Frontal cortex (tissue), 4 donors: ENCODE measurements at places on chromosomes 6 and 20. TPM values are rescaled to one million over a fixed set of nuclear protein-coding genes. Genes with fewer than 3 reads are reported as not detected.

The NOTCH4 gene
- total RNA-seq, result 5.3 TPM

The RIMS1 gene
- 466 TPM for total RNA-seq

The SLC29A1 gene
- 3.7 TPM for total RNA-seq

GRCh38 chr6:152096863-152097496 is 289.5 kb downstream of the ESR1 start:
- DNase-seq, result no peak

GRCh38 chr6:137362878-137363804 is 131.1 kb downstream of the OLIG3 start:
- DNase-seq, result no peak

DNA sequence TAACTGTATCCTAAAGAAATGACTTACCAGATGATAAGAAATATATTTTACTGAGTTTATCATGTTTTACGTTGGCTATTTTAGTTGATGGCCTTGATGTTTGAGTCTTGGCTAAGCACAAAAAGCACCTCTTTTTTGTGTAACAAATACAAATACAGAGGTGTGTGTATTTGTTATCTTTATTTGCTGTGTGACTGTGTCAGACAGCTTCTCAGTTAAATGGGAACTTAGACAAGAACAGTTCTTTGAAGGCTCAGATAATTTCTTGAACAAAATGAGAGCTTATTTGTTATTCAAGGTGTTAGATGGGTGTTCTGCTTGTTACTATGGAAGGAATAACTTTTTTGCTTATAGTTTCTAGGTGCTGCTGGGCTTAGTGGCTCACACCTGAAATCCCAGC is 95.4 kb downstream of the RPS12 start:
- DNase-seq, result no peak

- DNase-seq, result no peak
Observed at GRCh38 chr6:3228771-3229565, 1.5 kb upstream of the TUBB2B start.

GRCh38 chr6:164690241-164690640 is 619.2 kb downstream of the C6orf118 start:
- DNase-seq, result no peak

GRCh38 chr20:61764471-61765025 is 301.1 kb downstream of the TAF4 start:
- DNase-seq, result no peak

DNA sequence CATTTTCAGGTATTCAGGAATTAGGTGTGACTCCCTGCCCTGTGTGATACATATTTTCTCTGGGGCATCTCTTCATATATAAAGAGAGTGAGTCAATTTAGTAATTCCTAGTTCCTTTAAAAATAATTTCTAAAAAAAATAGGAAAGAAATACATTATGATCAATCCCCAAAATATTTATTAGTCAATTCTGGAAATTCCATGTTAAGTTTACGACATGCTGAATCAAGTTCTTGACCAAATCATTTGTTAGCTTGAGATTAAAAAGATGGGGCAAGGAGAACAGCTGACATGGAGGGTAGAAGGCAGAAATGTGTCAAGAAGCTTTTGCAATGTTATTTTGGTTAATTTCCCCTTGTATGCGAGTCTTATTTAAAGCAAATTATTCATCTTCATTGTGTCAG is 22.7 kb upstream of the PRDM1 start:
- DNase-seq, result no peak

The PSORS1C1 gene
- not detected for total RNA-seq

The TPD52L2 gene
- 22.4 TPM for total RNA-seq

GRCh38 chr6:160088069-160088783 is 33.4 kb upstream of the SLC22A1 start:
- peak; percentile 59 for DNase-seq

DNA sequence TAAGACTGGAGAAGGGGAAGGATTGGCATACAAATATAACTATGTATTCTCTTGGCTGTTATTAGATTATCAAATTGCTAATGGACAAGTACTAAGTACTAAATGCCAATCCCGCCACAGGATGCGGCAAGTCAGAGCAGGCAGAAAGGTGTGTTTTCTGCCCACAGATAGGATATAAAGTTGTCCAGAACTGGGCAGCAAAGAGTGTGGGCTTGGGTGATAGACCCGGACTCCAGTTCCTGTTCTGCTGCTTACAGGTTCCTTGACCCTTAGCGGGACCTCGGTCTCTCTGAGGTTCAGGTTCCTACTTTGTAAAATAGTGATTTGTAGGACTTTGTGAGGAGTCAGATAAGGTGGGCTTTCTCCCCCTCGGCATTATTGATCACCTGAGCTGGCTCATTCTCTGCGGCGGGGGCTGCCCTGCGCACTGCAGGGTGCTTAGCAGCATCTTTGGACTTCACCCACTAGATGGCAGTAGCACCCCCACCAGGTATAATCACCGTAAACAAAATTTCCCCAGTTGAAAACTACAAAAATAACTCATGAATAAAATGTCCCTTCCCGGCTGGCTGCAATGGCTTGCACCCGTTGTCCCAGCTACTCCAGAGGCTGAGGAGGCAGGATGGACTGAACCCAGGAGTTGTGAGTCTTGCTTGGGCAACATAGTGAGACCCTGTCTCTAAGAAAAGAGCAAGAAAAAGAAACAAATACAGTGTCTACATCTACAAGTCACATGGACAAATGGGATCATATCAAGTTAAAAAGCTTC is 193.1 kb downstream of the DOK5 start:
- DNase-seq, result no peak

DNA sequence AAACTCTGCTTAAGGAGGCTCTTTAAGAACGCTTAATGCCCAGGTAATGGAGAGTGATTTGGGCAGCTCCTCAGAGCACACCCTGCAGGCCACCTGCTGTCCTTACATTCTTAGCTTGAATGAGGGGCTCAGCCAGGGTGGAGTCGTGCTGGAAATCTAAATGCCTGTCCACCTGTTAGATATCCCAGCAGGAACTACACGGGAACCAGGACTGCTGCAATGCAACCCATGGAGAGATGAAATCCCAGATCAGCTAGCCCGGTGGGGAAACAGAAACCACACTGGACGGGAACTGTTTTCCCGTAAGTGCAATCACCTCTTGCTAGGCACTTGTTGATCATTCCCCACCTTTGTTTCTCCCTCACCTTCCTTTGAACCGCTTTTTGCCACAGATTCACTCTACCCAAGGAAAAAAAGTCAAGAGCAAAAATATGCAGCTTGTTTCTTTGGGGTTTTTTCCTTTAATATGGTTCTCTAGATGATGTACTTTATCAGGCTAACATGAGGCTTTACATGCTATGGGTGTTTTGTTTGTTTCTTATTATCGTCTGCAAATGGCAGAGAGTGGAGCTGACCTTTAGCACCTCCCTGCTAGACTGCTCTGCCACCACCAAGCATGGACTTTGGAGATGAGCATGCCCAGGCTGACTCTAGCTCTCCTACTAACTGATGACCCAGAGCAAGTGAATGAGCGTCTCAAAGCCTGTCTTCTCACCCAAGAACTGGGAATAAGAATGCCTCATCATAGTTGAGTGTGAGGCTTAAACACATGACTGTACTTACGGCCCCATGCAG is 125.9 kb upstream of the TNFAIP3 start:
- no peak for DNase-seq

DNA sequence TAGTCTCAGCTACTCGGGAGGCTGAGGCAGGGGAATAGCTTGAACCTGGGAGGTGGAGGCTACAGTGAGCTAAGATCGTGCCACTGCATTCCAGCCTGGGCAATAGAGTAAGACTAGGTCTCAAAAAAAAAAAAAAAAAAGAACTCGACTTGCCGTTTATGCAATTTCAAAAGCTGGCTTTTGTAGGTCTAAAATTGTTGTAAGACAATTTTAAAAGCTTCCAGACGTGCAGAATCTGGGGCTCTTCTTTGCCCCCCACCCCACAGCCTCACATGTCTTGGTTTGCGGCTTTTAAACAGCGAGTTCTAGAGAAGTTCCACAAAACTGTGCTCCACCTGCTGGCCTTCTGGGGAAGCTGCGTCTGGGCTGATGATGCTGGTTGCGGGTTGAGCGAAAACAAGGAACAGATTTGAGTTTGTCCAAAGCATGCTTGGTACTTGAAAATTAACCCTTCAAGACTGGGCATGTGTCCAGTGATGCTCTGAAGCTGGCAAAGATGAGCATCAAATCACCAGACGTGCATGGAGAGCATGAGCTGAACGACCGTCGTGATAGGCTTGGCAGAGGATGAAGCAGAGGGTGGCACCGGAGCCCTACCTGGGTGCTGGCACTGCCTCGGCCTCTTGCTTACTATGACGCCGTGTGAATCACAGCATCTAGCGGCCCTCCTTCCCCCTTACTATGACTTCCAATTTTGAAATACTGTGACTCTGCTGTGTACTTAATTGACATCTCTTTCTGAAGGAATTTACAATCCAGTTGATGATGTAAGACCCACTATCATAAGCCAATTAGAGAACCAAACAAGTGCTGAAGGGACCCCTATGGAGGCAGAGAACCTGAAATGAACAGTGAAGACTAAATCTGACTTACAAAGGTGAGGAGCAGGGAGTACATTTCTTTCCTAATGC is 171.4 kb downstream of the GMPR start:
- no peak for DNase-seq

The RRBP1 gene
- 6.1 TPM for total RNA-seq

The ITPR3 gene
- 1.2 TPM for total RNA-seq

The ADRM1 gene
- 41.2 TPM for total RNA-seq

DNA sequence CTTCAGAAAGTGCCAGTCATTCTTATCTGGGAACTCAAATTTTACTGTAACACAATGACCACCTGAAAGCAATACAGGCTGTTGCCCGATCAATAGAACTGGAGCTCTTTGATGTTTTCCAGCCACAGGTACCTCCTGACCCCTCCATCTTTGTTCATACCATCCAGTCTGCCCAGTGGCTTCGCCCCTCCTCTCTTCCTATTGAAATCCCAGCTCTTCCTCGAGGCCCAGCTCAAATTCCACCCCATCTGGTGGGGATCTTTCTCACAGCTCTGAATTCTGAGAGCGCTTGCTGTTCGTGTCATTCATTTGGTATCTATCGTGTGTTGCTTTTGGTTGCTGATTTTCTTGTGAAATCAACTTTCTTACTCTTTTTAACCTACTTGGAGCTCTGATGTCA is 87.9 kb upstream of the CNKSR3 start:
- no peak for DNase-seq

GRCh38 chr6:126180585-126180984 is 159.3 kb upstream of the CENPW start:
- DNase-seq, result no peak

The NANP gene
- 6.5 TPM for total RNA-seq

The DDX43 gene
- total RNA-seq, result 0.41 TPM

DNA sequence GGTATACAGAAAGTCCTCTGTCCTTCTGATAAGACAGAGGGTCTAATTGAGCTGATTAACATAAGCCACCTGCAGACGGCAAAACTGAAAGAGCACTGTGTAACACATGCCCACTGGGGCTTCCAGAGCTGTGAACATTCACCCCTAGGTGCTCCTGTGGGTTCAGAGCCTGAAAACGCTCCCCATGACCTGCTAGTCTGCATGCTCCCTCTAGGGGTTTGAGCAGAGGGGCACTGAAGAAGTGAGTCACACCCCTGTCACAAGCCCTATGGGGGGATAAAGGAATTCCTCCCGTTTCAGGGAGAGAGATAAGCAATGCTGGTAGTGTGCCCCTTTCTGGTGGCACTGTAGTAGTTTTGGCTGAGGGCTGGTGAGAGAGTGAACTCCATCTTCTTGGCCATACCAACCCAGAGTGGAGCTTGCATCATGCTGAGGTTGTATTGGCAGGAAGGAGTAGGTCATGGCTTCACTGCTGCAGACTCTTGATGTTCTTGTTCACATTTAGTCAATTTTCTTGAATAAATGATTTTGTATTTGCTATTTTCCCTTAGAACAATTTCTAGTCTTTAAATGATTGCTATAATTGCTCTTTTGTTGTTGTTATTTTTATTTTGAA is 637.5 kb upstream of the MAN1A1 start:
- DNase-seq, result no peak

- no peak for DNase-seq
Observed at GRCh38 chr6:3721810-3722621, 29.5 kb downstream of the PXDC1 start.

The ACTL10 gene
- total RNA-seq, result 0.82 TPM

GRCh38 chr6:34062156-34062555 is 83.7 kb downstream of the GRM4 start:
- DNase-seq, result no peak

The CNR1 gene
- total RNA-seq, result 342 TPM

The KIAA1755 gene
- 1.2 TPM for total RNA-seq

- peak; percentile 43 for DNase-seq
Observed at GRCh38 chr6:160992061-160992979, 751 bp downstream of the MAP3K4 start.

The DBNDD2 gene
- total RNA-seq, result 2.9 TPM

- DNase-seq, result peak; percentile 75
Observed at GRCh38 chr6:26043384-26044139, 43.7 kb upstream of the HFE start.

- no peak for DNase-seq
Observed at GRCh38 chr20:44448753-44449546, 26.7 kb upstream of the TTPAL start.

- no peak for DNase-seq
Observed at GRCh38 chr6:33958526-33959328, 154.9 kb upstream of the MLN start.

DNA sequence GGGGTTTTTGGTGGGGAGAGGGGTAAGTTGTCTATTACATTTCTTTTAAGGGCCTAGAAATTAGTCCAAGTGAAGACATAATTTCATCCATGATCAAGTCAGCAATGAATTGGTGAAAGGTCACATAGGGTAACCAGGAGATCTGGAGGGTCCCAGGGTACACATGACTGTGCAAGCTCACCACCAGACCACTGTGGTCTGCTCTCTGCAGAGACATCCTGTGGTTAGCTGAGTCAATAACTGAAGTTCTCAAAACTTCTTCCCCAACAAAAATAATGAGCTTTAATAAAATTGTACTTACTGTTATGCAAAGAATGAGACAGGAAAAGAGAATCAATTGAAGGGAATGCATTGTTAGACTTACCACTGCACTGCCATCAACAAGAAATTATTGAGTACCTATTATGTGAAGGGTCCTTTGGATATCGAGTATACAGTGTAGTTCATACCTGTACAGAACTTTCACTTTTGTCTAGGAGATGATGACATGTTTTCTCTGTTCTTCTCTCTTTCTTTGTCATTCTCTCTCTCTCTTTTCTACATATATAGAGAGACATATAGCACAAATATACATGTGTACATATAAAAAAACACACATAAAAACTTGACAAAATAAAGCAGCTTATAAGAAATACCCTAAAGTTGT is 209.8 kb downstream of the GJA1 start:
- no peak for DNase-seq

The PPP1R14C gene
- total RNA-seq, result 59.1 TPM

GRCh38 chr20:50975701-50976330 is 17.2 kb downstream of the MOCS3 start:
- DNase-seq, result no peak

GRCh38 chr6:42021847-42022754 is 28.2 kb upstream of the TAF8 start:
- DNase-seq, result no peak

GRCh38 chr6:2768696-2769095 is 3.5 kb downstream of the WRNIP1 start:
- DNase-seq, result no peak

The NT5E gene
- total RNA-seq, result 8.2 TPM

- peak; percentile 62 for DNase-seq
Observed at GRCh38 chr6:30884521-30885480, 482 bp downstream of the DDR1 start.

GRCh38 chr6:118567974-118568373 is 19.9 kb downstream of the PLN start:
- no peak for DNase-seq

GRCh38 chr6:12265791-12266190 is 24.4 kb upstream of the EDN1 start:
- no peak for DNase-seq
